ENCODE measurements at places on chromosomes 6 and 20.

GRCh38 chr20:9262653-9263194 is 193.8 kb downstream of the PLCB4 start:
- DNase-seq = no peak

DNA sequence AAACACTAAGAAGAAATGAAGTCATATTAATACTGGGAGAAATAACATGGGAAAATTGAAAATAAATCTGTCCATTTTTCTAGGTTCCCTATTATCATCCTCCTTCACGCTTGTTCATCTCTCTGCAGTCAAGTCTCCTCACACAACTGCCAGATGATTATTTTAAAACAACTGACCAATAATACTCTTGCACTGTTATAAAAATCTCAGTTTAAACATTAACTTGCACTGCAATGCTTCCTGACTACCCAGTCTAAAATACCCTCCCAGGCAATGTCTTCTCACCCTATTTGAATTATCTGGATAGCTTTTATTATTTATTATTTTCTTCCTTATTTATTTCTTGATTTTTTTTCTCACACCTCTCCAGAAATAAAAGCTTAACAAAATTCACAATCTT is 5.7 kb downstream of the EYS start:
- no peak for DNase-seq

GRCh38 chr20:44850837-44851236 is 34.7 kb upstream of the YWHAB start:
- DNase-seq = no peak

DNA sequence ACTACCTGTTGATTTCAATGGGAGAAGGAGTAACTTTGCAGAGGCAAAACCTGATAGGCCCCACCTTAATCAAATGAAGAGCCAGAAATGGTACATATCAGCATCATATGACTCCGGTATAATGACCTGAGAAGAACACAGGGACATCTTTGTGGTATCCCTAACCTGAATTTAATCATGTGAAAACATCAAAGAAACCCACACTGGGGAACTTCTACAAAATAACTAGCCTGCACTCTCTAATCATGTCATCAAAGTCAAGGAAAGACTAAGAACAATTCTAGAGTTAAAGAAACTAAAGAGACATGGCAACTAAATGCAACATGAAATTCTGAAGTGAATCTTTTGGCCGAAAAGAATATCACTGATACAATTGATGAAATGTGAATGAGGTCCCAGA is 34.9 kb downstream of the SLC17A4 start:
- no peak for DNase-seq

- no peak for DNase-seq
Measured at GRCh38 chr20:36579996-36580545, 6.7 kb downstream of the TGIF2 start.

GRCh38 chr20:60142587-60142986 is 184.4 kb downstream of the CDH26 start:
- DNase-seq = no peak

DNA sequence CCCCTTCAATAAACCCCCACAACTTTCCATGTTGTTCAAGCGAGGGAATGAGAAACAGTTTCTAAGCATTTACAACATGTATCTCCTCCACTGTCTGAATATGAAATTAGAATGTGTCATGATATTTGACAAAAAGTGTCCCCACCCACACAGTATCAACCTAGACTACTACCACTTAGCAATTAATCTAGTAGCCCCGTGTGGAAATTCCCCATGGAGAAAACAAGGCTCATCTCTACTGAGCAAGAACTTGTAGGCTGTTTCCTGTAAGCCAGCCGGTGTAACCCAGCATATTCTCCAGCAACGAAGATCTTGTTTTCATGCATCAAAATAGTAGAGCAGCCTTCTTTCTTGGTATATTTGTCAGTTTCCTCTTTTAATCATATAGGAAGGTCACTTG is 115.0 kb downstream of the IRF4 start:
- DNase-seq = no peak

Data from stimulated activated CD8-positive, alpha-beta memory T cell treated with anti-CD3 and anti-CD28 coated beads, Interleukin-7, amount 100 ng/mL, for 48 hours (primary cell).